ENCODE measurements at places on chromosomes 4 and X.

- no peaks in the 10 kb centered on the region for H3K4me1 ChIP-seq
- no peak overlapping the region for H3K4me3 ChIP-seq
- no peaks in the 10 kb centered on the region for H3K27me3 ChIP-seq
- no peaks in the 10 kb centered on the region for H3K36me3 ChIP-seq
- DNase-seq, result no peak
- H3K27ac ChIP-seq, result no peak overlapping the region
Measured at GRCh38 chr4:73487233-73487632, 5.7 kb downstream of the AFM start.

GRCh38 chr4:18105030-18106011 lies 83.8 kb upstream of the LCORL start:
- no peak for DNase-seq
- H3K27ac ChIP-seq, result no peak overlapping the region
- no peak overlapping the region for H3K4me3 ChIP-seq
- H3K4me1 ChIP-seq, result no peaks in the 10 kb centered on the region
- no peaks in the 10 kb centered on the region for H3K27me3 ChIP-seq

GRCh38 chr4:42151568-42152506 lies 618 bp downstream of the BEND4 start:
- H3K4me3 ChIP-seq, result no peak overlapping the region
- peaks cover 17% of the 10 kb centered on the region for H3K27me3 ChIP-seq
- no peaks in the 10 kb centered on the region for H3K4me1 ChIP-seq
- no peaks in the 10 kb centered on the region for H3K36me3 ChIP-seq

DNA sequence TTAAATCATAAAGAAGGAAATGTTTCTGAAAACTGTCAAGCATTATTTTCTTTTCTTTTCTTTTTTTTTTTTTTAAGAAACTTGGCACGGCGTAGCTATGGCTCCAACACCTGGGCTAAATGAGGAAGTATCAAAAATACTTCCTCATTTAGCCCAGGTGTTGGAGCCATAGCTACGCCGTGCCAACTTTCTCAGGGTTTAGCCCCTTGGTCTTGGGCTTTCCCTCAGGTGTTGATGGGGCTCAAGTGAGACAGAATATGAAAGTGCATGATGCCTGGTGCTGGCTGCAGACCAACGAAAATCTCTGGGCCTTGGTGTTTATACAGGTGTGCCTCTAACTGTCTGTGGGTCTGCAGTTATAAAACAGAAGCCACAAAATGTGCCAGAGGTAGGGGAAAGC lies 132.7 kb downstream of the ARHGAP24 start:
- DNase-seq, result no peak
- no peak overlapping the region for H3K4me3 ChIP-seq
- H3K27me3 ChIP-seq, result no peaks in the 10 kb centered on the region

DNA sequence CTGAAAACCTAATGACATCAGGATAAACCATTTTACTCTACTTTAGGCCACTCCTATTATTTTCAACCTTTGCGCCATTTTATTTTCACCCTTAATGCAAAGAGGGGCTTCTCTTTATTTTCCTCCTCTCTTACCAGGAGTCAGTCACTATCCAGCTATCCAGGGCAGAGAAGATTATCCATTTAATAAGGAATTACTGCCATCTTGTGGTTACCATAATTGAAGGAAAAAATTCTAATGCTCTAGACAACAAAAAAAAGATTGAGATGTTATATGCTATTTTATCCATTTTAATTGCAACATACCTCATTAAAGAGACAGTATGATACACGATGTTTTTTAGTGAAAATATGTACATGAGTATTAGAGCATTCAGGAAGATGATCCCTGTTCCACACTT lies 514.5 kb upstream of the FAM241A start:
- H3K27me3 ChIP-seq, result no peaks in the 10 kb centered on the region
- DNase-seq, result no peak
- H3K4me1 ChIP-seq, result no peaks in the 10 kb centered on the region
- H3K4me3 ChIP-seq, result no peak overlapping the region

DNA sequence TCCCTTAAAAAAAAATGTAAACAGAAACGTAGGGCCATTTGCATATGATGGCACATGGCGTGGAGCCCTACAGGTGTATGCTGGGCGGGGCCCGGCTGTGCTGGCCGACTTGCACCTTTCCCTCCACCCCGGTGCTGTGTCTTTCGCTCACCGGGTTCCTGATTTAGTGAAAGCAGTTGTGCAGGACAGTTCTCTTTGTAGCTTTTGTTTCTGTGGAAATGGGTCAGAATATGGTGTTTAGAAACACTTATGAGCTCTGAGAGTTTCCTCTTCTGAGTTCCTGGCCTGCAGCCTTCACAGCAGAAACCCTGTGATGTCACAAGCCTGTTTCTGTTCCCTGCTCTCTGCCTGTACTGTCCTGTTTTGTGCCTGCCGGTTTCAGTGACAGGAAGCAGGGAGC lies 22.5 kb upstream of the MSANTD1 start:
- no peak for DNase-seq
- no peaks in the 10 kb centered on the region for H3K4me1 ChIP-seq
- H3K36me3 ChIP-seq, result peaks cover 58% of the 10 kb centered on the region
- no peak overlapping the region for H3K27ac ChIP-seq

GRCh38 chr4:4533461-4534169 lies 8.2 kb downstream of the STX18 start:
- no peaks in the 10 kb centered on the region for H3K27me3 ChIP-seq
- no peaks in the 10 kb centered on the region for H3K36me3 ChIP-seq
- DNase-seq, result no peak

GRCh38 chr4:6658209-6658595 lies 17.7 kb downstream of the MRFAP1 start:
- DNase-seq, result no peak
- H3K27ac ChIP-seq, result no peak overlapping the region
- H3K4me3 ChIP-seq, result peak overlapping the region; percentile 5

DNA sequence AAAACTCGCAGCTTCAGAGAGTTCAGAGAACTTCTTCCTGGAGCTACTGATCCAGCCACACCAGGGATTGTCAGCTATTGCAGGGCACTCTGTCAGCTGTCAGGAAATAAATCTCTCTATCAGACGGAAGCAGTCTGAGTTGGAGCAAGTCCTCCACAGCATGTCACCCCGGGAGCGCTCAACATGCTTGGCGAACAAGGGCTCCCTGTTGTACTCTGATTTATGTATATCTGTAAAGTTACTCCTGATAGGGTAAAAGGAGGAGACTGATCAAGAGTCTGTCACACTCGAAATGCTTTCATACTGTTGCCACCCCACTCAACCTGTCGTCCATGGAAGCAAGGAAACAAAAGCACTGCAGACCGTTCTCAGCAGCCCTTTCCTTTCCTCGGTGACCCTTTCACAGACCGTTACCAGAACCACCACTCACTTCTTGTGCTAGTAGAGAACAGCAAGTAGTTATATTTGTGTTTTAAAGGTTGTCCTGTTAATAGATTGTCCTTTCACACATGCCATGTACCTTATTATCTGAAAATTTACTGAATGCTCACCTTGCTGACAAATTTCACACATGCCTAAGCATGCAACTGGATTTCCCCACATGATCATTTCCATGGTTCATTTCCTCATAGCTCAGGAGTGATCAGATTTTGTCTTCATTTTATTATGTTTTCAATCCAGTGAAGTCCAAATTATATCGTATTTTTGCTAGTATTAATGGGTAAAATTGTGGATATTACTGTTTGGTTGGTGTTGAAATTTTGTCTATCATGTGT lies 2108.9 kb upstream of the TENM3 start:
- no peak overlapping the region for H3K4me3 ChIP-seq
- H3K27ac ChIP-seq, result no peak overlapping the region
- no peaks in the 10 kb centered on the region for H3K36me3 ChIP-seq

GRCh38 chr4:7016086-7016485 lies 27.1 kb upstream of the TADA2B start:
- H3K36me3 ChIP-seq, result peaks cover 24% of the 10 kb centered on the region
- no peak overlapping the region for H3K4me3 ChIP-seq
- no peak overlapping the region for H3K27ac ChIP-seq
- no peak for DNase-seq

DNA sequence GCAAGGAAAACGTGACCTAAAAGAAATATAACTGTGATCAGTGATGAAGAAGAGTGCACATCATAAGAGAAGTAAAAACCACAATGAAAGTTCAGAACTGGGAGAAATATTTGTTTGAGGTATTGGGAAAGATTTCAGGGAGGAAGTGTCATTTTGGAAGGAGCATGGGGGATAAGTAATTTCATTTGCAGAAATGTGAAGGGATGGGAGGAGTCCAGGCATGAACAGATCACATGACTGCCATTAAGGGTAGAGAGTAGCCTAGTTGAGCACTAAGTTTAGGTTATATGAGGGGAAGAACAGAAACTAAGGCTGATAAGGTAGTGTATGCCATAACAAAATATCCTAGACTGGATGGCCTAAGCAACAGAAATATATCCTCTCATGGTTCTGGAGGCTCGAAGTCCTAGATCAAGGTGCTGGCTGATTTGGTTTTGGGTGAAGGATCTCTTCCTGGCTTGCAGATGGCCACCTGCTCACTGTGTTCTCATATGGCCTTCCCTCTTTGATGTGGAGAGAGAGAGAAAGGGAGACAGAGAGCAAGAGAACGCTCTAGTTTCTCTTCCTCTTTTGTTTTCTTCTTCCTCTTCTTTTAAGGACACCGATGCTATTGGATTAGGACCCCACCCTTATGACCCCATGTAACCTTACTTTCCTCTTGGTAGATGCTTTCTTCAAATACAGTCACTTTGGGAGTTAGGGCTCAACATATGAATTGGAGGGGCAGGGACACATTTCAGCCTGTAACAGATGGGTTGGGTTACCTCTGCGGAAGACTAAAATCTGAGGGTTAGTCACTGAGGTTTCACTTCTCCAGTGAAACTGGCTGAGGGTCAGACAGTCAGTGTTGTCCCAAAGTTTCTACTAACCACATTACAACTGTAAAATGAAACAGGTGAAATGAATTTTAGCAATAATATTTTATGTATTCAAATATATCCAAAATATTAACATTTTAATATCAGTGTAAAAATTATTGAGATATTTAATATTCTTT lies 77.9 kb downstream of the EGF start:
- no peak for DNase-seq
- peaks cover 6% of the 10 kb centered on the region for H3K27me3 ChIP-seq
- H3K36me3 ChIP-seq, result no peaks in the 10 kb centered on the region
- no peak overlapping the region for H3K27ac ChIP-seq
- no peaks in the 10 kb centered on the region for H3K4me1 ChIP-seq
- no peak overlapping the region for H3K4me3 ChIP-seq
